ENCODE measurements at places on chromosomes 3 and 15.

- no peak for DNase-seq
Observed at GRCh38 chr3:46481636-46482035, 16.1 kb upstream of the RTP3 start.

GRCh38 chr15:101221902-101222301 is 29.9 kb downstream of the CHSY1 start:
- no peak for DNase-seq

DNA sequence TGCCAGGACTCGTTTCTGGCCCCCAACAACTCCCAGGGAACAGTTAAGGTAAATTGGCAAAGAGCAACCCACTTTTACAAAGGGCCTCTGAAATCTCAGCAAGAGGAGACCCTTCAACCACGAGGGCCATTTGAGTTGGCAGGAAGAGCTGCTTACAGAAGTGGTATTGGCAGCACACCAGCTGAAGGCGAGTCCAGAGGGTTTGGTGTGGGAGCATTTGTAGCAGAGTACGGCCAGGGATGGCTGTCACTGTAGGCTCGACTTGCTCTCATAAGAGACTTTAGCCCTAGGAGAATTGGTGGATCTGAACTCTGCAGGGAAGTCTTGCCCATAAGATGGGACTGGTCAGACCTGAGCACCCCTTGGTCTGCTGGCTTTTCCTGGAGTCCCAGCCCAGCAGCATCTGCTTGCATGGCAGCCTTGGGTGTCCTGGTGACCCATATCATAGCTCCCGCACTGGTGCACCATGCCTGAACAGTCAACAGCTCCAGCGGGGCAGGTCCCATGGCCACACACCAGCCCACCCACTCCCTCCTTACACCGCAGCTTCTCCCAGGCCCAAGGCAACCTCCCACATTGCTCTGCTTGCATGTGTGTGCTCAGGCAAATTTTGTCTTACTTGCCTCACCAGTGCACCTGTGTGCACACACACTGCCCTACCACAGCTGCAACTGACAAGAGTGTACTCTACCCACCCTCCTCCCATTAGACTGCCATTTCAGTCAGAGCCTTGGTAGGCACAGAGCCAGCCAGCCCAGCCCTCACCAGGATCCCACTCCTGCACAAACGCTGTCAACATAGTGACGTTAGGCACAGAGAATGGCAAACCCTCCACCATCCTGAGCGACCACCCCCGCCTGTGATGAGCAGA is 861.6 kb upstream of the DPPA4 start:
- no peak for DNase-seq

DNA sequence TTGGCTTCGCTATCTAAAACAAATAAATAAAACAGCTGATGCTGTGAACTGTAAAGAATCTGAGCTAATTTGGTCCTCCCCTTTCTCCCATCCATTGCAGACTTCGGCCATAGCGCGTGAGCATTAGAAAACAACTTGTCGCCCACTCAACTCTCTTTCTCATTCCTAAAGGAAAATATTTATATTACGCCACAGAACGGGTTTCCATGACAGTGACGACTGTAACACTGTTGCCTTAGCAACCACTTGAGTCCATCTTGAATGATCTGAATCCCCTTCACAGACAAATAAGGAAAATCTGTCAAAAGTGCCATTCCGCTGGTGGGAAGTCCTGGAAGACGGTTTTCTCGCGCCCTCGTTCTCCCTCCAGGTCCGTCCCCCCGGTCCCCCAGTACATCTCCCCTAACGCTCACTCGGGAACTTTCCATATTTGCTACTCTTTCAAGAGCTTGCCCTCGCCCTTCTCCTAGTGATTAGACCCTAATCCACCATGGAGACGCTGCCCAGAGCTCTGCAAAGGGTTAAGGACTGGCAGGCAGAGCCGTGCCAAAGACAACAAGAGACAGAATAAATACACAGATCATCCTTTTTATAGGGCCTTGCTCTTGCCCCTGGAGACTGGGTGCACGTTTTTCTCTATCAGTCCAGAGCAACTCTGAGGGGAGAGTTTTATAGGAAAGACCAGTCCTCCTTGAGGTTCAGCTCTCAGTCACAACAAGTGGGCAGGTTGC is 50.5 kb downstream of the CRYGS start:
- DNase-seq = no peak

- no peak for DNase-seq
Observed at GRCh38 chr3:150291515-150291914, 116.6 kb upstream of the TSC22D2 start.

DNA sequence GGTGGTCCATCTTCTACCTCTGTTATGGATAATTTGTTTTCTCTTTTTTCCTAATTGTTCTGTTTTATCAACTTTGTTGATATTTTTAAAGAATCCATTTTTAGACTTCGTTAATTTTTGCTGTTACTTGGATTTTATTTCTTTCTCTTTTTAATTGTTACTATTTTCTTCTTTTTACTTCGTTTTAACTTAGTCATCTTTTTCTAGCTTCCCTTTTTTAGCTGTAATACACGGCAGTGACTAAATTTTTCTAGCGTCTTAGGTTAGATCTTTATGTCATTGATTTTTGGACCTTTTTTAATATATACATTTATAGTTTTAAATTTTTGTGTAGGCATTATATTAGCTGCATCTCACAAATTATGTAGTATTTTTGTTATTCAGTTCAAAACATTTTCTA is 33.1 kb downstream of the ARIH2 start:
- DNase-seq = no peak

GRCh38 chr3:59321881-59322540 is 272.2 kb upstream of the CFAP20DC start:
- DNase-seq = no peak
